Brain (organoid and tissue), 16 donors: ENCODE measurements at places on chromosomes 5 and 9.

DNA sequence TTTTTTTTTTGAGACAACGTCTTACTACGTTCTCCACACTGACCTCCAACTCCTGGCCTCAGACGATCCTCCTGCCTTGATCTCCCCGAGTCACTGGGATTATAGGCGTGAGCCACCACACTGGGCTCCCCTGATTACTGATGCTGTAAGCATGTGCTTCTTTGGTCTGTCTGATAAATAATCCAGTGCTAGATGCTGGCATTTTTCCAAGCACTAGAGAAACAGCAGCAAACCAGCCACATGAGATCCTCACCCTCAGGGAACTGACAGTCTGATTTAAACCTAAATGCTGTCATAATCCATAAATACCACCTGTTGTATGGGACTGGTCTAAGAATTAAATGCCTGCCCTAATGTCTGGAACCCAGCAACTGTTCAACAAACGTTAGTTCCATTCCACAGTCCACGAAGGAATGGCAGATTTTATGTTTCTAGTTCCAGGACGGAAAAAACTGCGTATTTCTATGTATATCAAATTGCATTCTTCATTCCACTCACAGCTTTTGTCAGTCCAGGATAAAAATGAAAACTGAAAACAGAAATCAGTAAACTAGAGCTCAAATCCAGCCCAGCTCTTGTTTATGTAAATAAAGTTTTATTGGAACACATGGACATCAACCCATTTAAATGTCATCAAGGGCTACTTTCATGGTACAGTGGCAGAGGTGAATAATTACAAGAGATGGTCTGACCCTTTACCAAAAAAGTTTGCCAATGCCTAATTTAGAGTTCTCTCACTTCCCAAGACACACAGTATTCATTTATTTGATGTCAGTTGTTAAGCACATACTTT lies 20.1 kb downstream of the SLC35D2 start:
- DNase-seq, result no peak

- DNase-seq, result peak; percentile 87
Observed at GRCh38 chr9:14348373-14349145, 34.6 kb upstream of the NFIB start.

DNA sequence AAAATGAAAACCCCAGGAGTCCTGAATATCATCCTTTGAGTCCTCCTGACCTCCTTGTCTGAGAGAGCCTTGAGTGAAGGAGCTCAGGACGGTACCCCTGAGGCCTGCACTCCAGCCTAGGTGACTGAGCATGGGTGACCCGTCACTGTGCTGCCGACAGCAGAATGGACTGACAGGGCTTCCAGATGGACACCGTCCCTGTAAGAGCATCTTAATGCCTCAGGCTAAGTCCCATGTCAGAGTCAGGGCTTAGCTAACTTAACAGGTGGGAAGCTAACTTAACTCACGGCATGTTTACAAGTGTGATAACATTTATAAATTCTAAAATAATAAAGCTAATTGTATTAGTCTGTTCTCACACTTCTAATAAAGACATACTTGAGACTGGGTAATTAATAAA lies 68.3 kb downstream of the IL6ST start:
- no peak for DNase-seq

DNA sequence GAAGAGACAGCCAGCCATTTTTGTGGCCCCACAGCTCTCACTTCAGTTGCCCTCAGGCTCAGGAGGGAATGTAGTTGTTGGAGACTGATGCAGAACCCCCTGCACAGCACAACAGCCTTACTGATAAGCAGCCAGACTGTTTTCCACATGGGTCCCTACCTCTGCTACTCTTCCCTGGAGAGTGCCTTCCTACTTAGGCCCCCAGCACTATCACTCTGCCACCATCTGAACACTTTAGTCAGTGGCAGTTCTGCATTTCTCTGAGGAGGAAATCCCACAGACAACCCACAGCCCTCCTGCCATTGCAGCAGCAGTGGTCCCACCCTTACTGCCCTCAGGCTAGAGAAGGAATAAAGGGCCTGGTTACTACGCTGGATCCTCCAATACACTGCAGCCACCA lies 61.8 kb upstream of the PTPRD start:
- no peak for DNase-seq

GRCh38 chr9:21968331-21969010 lies 25.7 kb downstream of the CDKN2A start:
- peak; percentile 46 for DNase-seq

- DNase-seq, result no peak
Observed at GRCh38 chr9:121688146-121688680, 36.8 kb downstream of the DAB2IP start.

- no peak for DNase-seq
Observed at GRCh38 chr5:39605588-39606575, 181.1 kb upstream of the DAB2 start.

GRCh38 chr5:108727236-108727650 lies 20.5 kb upstream of the FER start:
- peak; percentile 4 for DNase-seq

- DNase-seq, result no peak
Observed at GRCh38 chr5:154249826-154250225, 59.3 kb downstream of the GALNT10 start.

GRCh38 chr5:51632793-51633192 lies 249.5 kb downstream of the ISL1 start:
- DNase-seq, result peak; percentile 60

- no peak for DNase-seq
Observed at GRCh38 chr9:121216271-121216805, 14.7 kb upstream of the RAB14 start.

GRCh38 chr5:62671479-62671878 lies 92.9 kb downstream of the LRRC70 start:
- no peak for DNase-seq

DNA sequence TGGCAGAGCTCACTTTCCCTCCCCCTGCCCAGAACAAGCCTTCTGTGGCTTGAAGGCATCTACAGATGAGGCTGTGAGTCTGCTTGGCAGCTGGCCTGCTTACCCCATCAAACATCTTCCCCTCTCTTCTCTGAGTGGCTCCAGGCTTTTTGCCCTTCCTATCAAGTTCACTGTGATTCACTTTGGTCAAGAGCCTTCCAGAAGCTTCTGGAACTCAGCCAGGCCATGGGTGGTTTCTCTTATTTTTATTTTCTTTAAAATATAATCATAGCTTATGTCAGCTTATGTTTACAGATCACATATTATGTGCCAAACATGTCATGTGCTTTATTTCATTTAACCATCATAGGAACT lies 267.0 kb downstream of the SEC61B start:
- DNase-seq, result no peak

DNA sequence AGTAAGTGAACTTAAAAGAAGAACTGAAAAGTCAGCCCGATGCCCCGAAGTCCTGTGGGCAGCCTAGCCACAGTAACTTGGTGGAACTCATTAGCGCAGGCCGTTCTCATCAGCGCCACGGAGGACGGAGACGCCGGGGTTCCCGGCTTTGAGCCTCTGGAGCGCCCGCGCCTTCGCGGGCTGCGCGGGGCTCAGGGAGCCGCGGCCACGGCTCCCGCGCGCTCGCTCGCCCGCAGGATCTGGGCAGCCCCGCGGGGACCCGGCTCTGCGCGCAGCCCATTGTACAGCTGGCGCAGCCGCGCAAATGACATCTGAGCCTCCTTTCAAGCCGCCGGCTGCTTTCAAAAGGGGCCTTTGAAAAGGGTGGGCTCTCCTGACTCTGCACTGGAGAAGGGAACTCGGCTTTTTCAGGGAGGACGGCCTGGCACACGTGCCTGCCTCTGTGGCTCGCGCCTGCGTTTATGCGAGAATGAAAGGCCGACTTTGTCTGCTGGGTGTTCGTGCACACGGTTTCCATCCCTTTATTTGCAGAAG lies 40.7 kb downstream of the TLR4 start:
- peak; percentile 70 for DNase-seq

DNA sequence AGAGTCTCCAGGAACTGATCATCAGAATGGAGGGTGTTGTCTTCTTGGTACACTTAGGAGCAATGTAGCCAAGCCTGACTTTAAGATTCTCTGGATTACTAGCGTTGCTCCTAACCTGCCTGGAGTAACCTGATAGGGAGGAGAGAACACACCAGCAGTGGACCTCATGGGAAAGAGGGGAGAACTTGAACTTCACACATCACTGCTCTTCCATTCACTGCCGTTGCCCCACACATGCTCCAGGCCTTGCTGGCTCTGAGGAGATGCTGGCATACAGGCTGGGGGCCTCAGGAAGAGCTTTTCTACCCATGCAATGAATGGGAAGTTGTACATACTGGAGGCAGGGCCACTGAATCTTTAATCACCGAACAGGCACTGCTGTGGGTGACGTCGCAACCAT lies 60.3 kb upstream of the ADAMTS16 start:
- DNase-seq, result no peak
